ENCODE measurements at places on chromosomes 7 and 10.
A peak's percentile ranks its signal among the peaks of the same experiment; 100 is the strongest.

DNA sequence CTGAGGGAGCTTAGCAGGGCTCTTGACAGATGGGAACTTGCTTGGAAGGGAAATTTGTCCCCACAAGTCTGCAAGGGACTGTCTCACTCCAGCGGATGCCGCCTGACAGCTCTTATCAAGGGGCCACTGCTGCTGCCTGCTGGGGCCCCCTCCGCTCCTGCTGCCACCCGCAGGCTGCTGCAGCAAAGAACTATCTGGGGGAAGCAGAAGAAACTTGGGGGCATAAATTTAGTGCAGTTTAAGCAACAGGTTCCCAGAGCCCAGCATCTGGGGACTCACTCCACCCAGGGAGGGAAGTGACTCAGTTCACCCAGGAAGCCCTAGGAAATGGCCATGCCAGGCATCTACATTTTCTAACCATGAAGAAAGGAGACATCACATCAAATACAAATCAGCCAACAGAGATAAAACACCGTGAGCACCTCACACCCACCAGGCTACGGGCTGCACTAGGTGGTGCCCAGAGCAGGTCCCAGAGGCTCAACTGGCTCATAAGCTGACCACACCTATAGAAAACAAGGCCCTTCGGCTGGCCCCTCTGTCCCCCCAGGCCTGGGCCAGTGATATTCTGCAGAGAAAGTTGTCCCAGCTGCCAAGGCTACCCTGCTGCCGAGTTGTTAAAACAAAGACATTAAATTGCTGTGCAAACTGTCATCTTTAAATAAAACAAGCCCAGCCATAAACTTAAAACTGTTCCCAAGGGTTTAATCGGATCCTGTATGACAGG, 3.7 kb downstream of the RGS10 start:
- DNase-seq = peak; percentile 41

- DNase-seq = no peak
These were observed 109.0 kb upstream of the PLXNA4 start for GRCh38 chr7:132685277-132685676.

DNA sequence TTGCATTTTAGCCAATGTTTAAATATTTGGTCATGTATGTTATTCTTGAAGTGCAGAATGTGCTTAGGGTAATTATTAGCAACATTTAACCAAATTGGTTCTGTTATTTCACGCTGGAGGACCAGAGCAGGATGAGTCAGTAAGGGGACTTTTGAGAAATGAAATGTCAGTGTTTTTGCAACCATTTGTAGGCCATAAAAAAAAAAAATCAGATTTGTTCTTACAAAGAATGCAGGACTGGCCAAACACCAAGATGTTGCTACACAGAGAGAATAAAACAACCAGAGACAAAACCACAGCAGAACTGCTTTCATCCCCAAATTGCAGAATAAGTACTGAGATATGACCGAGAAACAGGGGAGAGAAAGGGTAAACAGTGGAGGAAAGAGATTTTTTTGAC, 62.1 kb downstream of the TPST1 start:
- no peak for DNase-seq

DNA sequence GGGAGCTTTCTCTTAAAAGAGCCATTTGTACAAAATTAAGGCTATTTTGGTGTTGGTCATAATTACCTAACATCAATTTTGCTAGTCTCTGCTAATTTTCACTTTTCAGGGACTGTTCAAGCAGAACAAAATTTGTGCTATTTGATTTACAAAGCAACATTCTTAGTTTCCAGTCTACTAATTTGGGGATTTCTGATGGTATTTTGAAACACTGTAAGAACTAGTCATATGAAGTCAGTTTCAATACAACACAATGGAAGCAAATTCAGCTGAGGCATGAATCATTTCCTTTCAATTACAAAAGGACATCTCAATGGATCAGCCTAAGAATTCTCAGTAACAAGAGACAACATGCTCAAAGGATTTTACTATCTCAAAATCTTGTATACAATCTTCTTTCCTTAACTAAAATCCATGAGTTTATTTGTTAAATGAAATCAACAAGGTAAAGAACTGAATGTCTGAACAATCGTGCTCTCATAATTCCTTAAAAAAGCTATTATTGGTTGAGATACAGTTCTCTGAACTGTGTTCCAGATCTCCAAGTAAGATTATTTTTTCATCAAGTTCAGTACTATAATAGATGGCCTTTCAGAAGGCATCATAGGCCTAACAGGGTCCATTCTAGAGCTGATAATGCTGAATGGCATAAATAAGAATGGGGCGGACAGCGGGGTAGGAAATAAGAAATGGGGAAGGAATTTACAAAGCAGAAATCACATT, 144.6 kb downstream of the NRCAM start:
- no peak for DNase-seq

- peak; percentile 84 for DNase-seq
These were observed 160.9 kb downstream of the REEP3 start for GRCh38 chr10:63681993-63682697.

- DNase-seq = no peak
These were observed 28.8 kb downstream of the TOMM7 start for GRCh38 chr7:22793593-22794462.

DNA sequence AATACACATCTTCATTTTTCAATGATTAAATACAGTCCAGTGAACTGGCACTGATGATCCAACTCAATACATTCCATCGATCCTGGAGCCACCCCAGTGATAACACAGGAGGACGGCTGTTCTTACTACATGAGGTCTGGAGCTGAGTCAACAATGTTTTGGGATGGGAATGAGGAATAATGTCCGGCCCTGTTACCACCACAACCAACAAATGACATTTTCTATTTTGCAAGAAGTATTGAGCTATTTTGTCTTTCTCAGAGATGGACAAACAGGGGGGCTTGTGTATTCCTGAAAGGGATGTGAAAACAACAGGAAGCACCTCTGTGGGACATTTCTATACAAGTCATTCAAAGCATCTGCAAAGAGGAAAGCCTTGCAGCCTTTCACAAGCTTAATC, 249.2 kb downstream of the PARD3 start:
- DNase-seq = no peak

DNA sequence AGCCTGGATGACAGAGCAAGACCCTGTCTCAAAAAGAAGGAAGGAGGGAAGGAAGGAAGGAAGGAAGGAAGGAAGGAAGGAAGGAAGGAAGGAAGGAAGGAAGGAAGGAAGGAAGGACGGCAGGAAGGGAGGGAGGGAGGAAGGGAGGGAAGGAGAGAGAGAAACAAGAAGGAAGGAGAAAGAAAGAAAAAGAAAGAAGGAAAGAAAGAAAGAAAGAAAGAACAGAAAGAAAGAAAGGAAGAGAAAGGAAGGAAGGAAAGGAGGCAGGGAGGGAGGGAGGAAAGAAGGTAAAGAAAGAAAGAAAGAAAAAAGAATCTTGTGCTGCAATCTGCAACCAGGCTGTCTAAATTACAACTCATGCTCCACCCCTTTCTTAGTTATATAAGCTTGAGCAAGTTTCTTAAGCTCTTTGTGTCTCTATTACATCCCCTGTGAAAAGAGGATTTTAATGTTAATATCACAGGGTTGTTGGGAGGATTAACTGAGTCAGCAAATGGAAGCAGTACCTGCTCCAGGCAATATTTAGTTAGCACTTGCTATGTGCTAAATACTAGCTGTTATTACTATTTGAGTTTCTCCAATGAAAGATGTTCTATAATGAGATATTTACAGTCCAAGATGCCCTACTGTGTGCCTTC, 917.9 kb upstream of the AUTS2 start:
- no peak for DNase-seq

- no peak for DNase-seq
These were observed 576.9 kb downstream of the SUGCT start for GRCh38 chr7:40711706-40712105.

DNA sequence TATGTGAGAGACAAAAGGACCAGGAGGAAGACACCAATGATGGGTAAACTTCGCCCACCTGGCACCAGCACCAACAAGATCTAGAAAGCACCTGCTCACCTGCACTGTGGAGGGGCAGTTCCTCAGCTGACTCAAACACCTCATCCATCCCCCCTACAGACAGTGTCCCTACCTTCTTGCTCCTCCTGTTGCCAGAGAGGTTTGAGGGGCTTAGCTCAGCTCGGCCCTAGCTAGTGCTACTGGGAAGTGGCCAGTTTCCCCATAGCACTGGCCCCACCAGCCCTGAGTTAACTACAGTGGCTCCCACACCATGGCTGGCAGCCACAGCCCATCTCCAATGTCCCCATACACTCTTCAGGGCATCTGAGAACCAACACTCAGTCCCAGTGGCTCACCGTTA, 70.8 kb downstream of the GRID1 start:
- no peak for DNase-seq

DNA sequence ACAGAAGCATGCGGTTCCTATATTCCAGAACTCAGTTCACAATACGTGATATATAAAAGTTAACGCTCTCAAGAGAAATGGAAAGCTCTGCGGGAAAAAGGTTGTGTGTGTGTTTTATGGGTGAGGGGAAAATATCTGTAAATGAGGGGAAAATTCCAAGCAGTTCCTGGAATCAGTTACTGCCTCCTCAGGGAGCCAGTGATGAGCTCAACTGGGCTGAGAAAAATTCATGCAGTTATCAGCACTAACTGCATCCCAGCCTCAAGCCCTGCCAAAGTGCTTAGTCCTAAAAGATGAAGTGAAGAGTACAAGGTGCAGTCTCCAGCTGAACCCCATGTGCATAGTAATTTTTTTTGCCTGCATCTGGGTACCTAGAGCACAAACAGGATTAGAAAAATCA, 191.9 kb downstream of the CDK14 start:
- DNase-seq = no peak

All from LNCaP clone FGC (cell line).